Inflammatory macrophage treated with lipopolysaccharide for 1 hour (primary cell): ENCODE measurements at places on chromosomes 2 and 18.

- no peak for DNase-seq
These were observed 273.6 kb downstream of the HRH4 start for GRCh38 chr18:24734058-24734457.

- DNase-seq: no peak
These were observed 56.6 kb downstream of the ZNF804A start for GRCh38 chr2:184654945-184655344.

GRCh38 chr18:56296381-56296780, 342.0 kb downstream of the TXNL1 start:
- DNase-seq: no peak

DNA sequence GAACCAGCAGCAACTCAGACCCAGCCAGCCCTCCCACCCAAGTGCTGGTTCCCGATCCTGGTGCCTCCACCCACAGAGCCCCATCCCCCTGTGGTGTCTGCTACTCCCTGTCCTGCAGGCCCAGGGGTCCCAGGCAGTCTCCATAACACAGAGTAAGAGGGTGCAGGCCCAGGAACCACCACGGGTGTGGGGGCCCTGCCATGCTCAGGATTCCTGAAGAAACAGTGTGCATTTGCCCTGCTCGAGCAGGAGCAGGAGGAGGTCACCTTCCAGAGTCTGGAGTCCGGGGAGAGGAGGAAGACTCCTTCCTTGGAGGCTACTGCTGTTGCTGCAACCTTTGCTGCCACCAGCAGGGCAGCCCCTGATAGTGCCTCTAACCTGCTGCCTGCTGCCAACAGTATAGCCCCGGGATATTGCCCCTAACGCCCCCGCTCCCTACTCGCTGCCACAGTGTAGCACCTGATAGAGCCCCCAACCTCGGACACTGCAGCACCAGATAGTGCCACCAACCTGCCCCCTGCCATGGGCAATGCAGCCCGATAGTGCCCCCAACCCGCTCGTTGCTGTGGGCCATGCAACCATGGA, 46.8 kb upstream of the ANKRD62 start:
- DNase-seq: no peak

DNA sequence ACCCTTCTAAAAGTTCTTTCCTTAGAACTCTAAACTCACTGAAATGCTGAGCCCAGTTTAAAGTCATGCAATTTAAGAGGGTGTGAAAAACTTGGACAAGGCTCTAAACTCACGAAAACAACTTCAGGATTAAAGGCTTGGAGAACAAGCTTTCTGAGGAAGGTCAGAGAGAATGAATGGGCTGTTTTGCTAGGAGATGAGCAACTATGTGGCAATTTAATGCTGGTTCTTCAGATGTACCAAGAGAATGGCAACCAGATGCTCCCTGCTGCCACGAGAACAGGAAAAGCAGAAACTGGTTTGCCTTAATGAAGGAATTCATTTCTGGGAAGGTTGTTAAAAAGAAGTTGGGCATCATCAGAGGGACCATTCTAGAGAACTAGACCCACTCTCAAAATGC, 77.8 kb upstream of the PMAIP1 start:
- no peak for DNase-seq

GRCh38 chr18:39863916-39864315, 2091.1 kb upstream of the PIK3C3 start:
- DNase-seq: no peak
